AML-193 (cell line): ENCODE measurements at places on chromosomes 5 and 9.

DNA sequence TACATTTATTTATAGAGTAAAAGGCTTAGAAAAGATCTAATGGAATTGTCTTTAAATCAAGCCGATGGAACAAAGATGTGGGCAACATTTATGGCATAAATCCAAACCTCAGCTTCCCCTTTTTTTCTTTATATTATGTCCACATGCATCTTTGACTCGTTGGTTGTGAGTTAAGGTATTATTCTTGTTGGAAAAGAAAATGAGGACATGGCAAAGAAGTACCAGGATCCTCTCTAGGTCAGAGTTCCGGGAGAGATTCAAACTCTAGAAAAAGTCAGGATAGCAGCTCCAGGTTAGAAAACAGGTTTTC, 508 bp upstream of the NME5 start:
- DNase-seq, result peak; percentile 65

DNA sequence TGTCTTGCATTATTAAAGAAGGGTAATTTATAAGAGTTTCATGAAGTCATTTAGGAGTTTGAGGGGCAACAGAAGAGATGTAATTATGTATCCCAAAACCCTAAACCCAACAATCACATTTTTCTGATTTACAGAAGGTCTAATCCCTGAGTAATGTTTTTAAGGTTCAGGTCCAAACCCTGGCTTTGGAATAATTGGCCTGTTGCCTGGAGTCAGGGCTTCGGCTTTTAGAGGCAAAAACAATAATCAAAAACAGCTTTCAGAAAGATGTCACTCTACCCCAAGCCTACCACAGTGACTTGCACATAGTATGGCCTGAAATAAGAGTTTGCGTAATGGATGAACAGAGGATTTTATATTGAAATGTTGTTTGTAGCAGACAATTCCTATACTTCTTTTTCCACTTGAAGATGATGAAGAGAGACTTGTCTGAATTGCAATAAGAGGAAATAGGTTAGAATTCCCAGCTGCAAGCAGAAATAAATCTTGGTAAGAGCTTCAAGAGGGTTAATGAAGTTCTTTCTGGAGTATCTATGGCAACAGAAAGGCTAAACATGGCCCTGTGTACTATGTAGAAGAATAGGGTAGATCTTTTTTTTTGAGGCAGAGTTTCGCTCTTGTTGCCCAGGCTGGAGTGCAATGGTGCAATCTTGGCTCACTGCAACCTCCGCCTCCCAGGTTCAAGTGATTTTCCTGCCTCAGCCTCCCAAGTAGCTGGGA, 152.0 kb downstream of the GPBP1 start:
- DNase-seq, result no peak

- peak; percentile 59 for DNase-seq
Observed at GRCh38 chr5:140340605-140341121, 5.7 kb downstream of the HBEGF start.

- no peak for DNase-seq
Observed at GRCh38 chr5:123305751-123306150, 117.5 kb downstream of the CEP120 start.

GRCh38 chr5:80925931-80926330, 34.2 kb upstream of the RASGRF2 start:
- peak; percentile 36 for DNase-seq

DNA sequence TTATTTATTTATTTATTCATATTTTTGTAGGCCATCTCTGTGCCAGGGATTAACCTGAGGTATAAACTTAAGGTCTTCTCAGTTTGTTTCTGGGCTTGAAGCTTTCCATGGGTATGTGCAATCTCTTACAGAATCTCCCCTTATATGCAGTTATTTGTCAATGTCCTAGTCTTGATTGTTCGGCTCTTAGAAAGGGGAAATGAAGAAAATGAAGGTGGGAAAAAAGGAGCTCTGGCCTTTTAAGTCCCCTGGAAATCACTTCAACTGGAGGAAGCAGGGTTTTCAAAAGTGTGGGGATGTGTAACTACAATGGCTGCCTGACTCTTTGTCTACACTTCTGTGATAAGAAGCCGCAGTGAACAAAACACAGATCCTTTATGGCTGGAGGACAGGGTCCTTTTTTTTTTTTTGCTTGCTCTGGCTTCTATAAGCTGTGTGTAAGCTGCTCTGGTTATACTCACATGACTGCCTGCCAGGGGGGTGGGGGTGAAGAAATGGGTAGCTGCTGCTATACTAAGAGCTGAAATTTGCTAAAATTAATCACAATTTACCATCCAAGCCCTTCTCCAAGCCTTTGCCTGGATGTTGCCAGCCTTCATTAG, 33.7 kb downstream of the CENPP start:
- DNase-seq, result no peak

DNA sequence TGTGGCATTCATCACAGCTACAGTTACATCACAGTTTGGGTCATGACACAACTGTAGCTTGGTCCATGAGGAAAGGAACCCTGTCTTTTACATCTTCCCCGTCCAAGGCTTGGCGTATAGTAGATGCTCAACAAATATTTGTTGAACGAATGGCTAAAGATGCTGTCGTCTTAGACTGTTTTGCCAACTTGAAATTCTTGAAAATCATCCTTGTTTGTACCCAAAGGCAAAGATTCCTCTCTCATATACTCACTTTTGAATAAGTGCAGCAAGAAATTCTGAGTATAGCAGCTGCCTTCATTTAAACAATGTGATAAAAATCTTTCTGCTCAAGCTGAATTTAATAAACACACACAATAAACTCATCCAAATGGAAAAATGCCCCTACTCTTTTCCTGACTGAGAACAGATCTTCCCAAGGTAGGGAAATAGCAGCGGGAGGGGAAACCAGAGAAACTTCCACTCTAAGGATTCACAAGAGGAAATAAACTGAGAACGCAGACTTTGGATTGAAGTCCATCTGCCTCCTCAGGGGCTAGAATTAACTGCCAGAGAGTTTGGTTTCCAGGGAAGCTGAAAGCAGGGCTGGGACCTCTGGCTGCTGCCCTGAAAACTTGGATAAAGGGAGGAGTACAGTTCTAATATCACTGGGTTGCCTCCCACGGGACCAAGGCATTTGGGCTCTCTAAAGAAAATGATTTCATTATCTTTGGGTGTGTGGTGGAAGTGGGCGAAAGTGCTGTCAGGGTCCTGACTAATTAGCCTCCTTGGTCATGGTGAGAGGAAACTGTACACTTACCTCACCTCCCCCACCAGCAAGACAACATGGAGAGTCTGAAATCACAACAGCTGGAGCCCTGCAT, 99.1 kb downstream of the DPYSL3 start:
- no peak for DNase-seq

- no peak for DNase-seq
Observed at GRCh38 chr9:134442085-134442474, 115.8 kb downstream of the RXRA start.

GRCh38 chr9:13904746-13905145, 409.2 kb downstream of the NFIB start:
- no peak for DNase-seq

- no peak for DNase-seq
Observed at GRCh38 chr9:70407081-70407503, 7.4 kb downstream of the KLF9 start.

DNA sequence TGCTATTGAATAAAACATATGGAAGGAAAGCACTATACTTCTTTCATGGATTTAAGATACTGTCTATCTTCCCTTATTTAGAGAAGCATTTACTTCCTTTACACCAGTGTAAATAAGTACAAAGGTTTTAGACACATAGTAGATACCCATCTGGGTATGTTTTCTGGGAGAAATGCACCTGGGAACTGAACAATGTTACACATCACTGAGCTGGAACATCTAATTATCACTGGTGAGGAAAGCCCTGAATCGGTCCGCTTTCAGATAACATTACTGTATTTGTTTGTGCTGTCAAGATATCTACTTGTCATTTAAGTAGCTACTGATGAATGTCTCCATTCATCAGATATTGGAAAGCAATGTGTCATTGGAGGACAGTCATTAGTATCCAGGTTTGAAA, 964.7 kb upstream of the PTPRD start:
- no peak for DNase-seq

- DNase-seq, result no peak
Observed at GRCh38 chr5:74016373-74016772, 390.4 kb downstream of the ARHGEF28 start.

- no peak for DNase-seq
Observed at GRCh38 chr5:55645304-55645703, 66.8 kb downstream of the SLC38A9 start.

- no peak for DNase-seq
Observed at GRCh38 chr9:27581826-27582225, 8.5 kb upstream of the C9orf72 start.

- no peak for DNase-seq
Observed at GRCh38 chr5:98679963-98680362, 93.5 kb upstream of the RGMB start.

DNA sequence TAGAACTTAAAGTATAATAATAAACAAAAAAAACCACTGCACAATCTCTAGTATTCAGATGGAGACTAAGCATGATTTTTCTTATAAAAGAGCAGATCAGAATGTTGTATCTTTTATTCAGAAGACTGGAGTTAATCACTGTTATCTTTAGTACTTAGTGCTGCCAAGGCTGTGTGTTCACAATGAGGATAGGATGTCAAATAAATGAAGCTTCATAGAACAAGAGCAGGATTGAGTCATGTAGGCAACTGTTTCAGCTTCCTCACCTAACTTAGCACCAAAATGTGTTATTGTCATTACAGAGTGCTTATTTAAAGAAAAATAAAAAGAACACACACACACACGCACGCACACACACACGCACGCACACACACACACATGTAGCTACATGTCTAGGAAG, 58.1 kb upstream of the CDKN2B start:
- no peak for DNase-seq

GRCh38 chr5:62786099-62786498, 207.5 kb downstream of the LRRC70 start:
- no peak for DNase-seq

GRCh38 chr5:34740389-34740806, 84.3 kb downstream of the RAI14 start:
- DNase-seq, result no peak

DNA sequence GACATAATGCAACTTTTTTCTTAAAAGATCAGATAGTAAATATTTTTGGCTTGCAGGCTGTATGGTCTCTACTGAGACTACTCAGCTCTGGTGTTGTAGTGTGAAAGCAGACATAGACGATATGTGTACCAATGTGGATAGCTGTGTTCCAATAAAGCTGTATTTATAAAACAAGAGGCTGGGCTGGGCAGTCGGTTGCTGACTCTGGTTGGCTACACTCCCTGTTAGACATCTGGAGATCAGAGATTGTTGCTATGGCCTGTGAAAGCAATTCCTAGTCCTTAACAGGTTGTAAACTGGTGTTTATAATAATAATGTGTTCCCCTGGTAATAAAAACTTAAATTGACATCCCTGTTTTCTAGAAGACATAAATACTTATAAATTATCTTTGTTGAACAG, 24.4 kb upstream of the SCAMP1 start:
- no peak for DNase-seq

GRCh38 chr5:127571314-127572131, 54.1 kb downstream of the PRRC1 start:
- DNase-seq, result no peak

DNA sequence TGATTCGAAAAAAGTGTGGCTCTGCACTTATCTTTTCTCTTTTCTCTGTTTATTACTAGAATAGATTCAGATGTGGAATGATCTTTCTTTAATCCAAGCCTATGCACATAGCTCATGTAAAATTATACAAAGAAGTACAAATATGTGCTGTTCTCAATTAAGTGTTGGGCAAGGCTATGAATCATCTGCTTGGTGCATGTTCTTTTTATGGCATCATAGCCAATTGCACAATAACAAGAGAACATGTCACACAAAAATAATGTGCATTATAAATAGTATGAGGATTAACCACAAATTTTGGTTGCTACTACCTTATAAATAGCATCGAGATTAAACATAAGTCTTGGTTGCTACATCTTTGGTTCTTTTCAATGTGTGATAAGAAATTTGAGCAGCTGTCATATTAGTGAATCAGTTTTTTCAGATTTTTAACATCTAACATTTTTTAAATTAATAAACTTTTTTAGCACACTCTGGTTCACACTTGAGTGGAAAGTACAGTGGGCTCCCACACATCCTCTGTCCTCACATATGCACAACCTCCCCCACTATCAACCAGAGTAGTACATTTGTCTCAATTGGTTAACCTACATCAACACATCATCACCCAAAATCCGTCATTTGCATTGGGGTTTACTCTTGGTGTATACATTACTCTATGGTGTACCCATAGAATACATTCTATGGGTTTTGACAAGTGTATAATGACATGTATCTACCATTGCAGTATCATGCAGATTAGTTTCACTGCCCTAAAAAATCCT, 6.8 kb upstream of the RECK start:
- peak; percentile 77 for DNase-seq

DNA sequence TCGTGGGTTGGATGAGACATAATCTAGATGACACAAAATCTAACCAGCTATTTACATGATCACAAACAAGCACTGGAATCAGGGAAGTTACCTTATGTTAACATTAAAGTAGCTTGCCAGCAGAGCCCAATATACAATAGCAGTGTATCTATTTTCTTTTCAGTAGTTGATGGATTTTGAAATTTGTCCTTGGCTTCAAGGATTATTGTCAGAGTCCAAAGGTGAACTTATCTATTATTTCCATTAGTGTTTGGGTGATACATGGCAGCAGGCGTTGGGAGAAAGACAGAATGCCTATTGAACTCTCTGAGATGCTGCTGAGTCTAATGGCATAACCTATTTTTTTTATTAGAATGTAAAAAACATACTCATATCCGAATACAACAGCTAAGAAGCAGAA, 223.2 kb upstream of the ACTBL2 start:
- no peak for DNase-seq

- DNase-seq, result no peak
Observed at GRCh38 chr5:1387059-1387755, 42.3 kb upstream of the CLPTM1L start.

GRCh38 chr9:89593727-89594427, 10.9 kb upstream of the GADD45G start:
- peak; percentile 70 for DNase-seq
